Glutamatergic neuron (in vitro differentiated cells): ENCODE measurements at places on chromosomes 16 and 17. TPM values are rescaled to one million over a fixed set of nuclear protein-coding genes. Genes with fewer than 3 reads are reported as not detected.

GRCh38 chr17:67500261-67500660, 123.2 kb downstream of the PITPNC1 start:
- H3K4me3 ChIP-seq, result no peak overlapping the region
- no peak for DNase-seq
- no peak overlapping the region for H3K27ac ChIP-seq
- H3K27me3 ChIP-seq, result peaks cover 2% of the 10 kb centered on the region
- no peaks in the 10 kb centered on the region for H3K4me1 ChIP-seq

DNA sequence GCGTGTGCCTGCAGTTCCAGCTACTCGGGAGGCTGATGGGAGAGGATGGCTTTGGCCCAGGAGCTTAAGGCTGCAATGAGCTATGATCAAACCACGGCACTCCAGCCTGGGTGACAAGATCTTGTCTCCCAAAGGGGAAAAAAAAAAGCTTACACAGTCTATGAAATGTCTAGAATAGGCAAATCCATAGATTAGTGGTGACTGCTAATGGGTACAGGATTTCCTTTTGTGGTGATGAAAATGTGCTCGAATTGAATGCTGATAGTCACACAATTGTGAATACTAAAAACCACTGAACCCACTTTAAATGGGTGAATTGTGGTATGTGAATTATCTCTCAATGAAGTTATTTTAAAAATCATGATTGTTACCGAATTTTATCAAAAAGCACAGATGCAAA, 14.9 kb downstream of the USP7 start:
- peaks cover 11% of the 10 kb centered on the region for H3K27me3 ChIP-seq
- no peaks in the 10 kb centered on the region for H3K36me3 ChIP-seq
- peaks cover 65% of the 10 kb centered on the region for H3K4me1 ChIP-seq
- peak overlapping the region; percentile 59 for H3K4me3 ChIP-seq

- no peaks in the 10 kb centered on the region for H3K27me3 ChIP-seq
- H3K4me1 ChIP-seq, result peaks cover 11% of the 10 kb centered on the region
Measured at GRCh38 chr16:15041271-15042004, 14.4 kb downstream of the NTAN1 start.

GRCh38 chr17:39001703-39002637, 34.8 kb upstream of the FBXO47 start:
- H3K36me3 ChIP-seq, result peaks cover 6% of the 10 kb centered on the region
- no peak for DNase-seq
- H3K27me3 ChIP-seq, result peaks cover 1% of the 10 kb centered on the region
- H3K27ac ChIP-seq, result no peak overlapping the region
- H3K4me3 ChIP-seq, result no peak overlapping the region
- H3K4me1 ChIP-seq, result no peaks in the 10 kb centered on the region

- H3K27me3 ChIP-seq, result peaks cover 6% of the 10 kb centered on the region
- no peak overlapping the region for H3K27ac ChIP-seq
- no peak overlapping the region for H3K4me3 ChIP-seq
Measured at GRCh38 chr16:263182-263774, 12.5 kb downstream of the RGS11 start.

DNA sequence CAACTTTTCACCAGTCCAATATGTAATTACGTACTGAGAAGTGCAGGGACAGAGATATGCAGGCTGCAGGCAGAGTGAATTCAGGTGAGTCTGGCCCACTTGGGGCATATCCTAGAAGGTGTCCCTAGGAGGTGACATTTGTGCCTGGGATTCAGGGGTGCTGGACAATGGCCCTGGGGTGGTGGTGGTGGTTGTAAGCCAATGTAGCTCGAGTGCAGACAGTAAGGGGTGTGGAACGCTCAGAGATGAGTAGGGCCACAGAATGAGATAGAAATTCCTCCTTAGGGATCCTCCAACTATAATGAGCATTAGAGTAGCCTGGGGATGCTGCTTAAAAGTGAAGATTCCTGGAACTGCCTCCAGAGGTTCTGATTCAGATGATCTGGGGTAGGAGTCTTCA, 221.7 kb upstream of the MPHOSPH6 start:
- no peak overlapping the region for H3K27ac ChIP-seq
- H3K36me3 ChIP-seq, result no peaks in the 10 kb centered on the region
- H3K4me3 ChIP-seq, result no peak overlapping the region

GRCh38 chr16:6081320-6081976, 983.9 kb upstream of the EEF2KMT start:
- H3K27ac ChIP-seq, result no peak overlapping the region
- no peaks in the 10 kb centered on the region for H3K27me3 ChIP-seq
- H3K4me1 ChIP-seq, result no peaks in the 10 kb centered on the region
- H3K4me3 ChIP-seq, result no peak overlapping the region
- H3K36me3 ChIP-seq, result no peaks in the 10 kb centered on the region

DNA sequence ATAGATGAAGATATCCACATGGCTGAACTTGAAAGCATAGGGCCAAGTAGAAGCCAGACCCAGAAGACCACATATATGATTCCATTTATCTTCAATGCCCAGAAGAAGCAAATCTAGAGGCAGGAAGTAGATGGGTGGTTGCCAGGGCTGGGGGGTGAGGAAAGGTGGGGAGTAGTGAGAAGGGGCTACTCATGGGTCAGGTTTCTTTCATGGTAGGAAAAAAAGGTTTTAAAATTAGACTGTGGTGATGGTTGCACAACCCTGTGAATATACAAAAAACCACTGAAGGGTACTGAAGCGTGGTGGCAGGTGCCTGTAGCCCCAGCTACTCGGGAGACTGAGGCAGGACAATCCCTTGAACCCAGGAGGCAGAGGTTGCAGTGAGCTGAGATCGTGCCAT, 5.4 kb downstream of the CD2BP2 start:
- DNase-seq, result no peak
- no peak overlapping the region for H3K4me3 ChIP-seq
- peaks cover 6% of the 10 kb centered on the region for H3K4me1 ChIP-seq

GRCh38 chr17:4999430-5000093, 1.8 kb downstream of the KIF1C start:
- peaks cover 14% of the 10 kb centered on the region for H3K27me3 ChIP-seq
- peaks cover 9% of the 10 kb centered on the region for H3K36me3 ChIP-seq
- peak overlapping the region; percentile 79 for H3K4me3 ChIP-seq
- peaks cover 4% of the 10 kb centered on the region for H3K4me1 ChIP-seq
- H3K27ac ChIP-seq, result peak overlapping the region; percentile 62

DNA sequence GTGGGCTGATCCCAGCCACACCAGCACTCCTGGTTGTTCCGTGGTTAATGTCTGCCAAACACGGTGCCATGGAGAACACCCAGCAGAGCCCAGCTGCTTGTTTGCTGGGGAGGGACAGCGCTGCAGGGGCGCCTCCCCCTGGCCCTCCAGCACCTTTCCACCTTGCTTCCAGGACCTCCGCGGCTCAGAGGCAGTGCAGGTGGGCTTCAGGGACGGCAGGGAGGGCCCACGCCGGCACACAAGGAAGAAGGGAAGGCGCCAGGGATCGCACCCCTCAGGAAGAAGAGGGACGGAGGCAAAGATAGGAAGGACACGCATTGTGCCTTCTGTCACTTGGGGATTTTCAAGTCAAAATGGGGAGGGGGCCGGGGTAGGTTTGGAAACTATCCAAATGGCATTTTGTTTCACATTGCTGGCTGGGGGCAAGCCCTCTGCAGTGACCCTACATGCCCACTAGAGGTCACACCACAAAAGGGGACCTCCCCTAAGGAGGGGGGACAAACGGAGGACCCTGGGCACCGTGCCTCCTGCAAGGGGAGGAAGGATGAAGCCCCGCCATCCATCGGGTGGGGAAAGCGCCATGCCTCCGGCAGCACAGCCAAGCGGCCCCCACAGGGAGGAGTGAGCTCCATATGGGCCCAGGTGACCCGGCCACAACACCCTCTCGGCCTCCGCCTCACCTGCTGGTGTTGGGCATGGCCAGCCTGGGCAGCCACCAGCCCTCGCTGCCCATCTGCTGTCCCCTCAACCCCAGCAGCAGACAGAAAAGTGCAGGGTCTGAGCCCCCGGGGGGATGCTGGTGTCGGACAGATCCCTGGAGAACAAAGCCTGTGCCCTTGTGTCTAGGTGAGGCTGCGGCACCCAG, 7.5 kb upstream of the C16orf95 start:
- DNase-seq, result peak; percentile 75
- H3K27me3 ChIP-seq, result peaks cover 9% of the 10 kb centered on the region
- H3K4me3 ChIP-seq, result peak overlapping the region; percentile 42
- peak overlapping the region; percentile 48 for H3K27ac ChIP-seq

DNA sequence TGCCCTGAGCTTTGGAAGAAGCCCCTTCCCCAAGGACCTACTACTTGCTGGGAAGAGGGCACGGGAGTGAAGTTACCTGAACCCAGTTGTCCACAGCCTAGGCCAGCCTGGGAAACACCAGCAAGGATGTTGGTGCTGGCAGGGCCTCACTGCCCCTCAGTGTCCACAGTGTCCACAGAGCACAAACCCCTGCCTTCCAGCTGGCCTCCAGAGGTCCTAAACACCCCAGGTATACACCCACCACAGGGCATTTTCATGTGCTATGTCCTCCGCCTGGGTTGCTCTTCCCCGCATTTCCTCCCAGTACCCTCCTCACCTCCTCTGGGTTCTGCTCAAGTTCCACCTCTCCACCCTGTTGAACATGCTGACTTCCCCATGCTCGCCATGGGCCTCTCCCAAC, 4.2 kb upstream of the PEMT start:
- no peaks in the 10 kb centered on the region for H3K36me3 ChIP-seq
- H3K4me1 ChIP-seq, result peaks cover 2% of the 10 kb centered on the region
- H3K27me3 ChIP-seq, result peaks cover 3% of the 10 kb centered on the region
- H3K27ac ChIP-seq, result no peak overlapping the region

DNA sequence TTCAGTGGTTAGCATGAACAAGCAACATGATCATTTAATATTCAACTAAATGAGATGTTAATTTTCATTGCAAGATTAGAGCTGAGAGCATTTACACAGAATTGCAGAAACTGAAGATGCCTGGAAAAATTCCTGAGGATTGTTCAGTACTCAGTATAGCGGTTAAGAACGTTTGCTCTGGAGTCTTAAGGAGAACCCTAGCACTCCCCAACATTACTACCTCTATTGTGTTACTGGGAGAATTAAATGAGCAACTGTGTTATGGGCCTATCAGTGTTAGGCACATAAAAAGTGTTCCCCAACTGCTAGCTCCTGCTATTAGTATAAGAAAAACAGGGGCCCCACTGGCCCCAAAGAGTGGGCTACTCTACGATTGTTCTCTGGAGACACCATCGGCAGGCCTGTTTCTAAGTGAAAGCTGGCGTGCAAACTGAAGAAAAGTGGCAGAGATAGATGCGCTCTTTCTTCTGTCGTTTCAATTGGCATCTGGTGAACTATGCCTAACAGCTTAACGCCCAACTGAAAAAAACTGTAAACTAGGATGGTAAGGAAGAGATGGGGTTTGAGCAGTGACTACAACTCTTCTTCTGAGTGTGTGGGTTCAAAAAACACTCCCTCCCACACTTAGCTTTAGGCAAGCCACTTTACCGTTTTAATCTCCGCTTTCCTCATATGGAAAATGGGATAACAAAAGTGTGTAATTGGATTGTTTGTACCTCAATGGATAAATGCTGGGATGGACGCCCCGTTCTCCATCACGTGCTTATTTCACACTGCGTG, 1.3 kb downstream of the CDR2 start:
- H3K27me3 ChIP-seq, result peaks cover 3% of the 10 kb centered on the region
- no peaks in the 10 kb centered on the region for H3K4me1 ChIP-seq
- H3K36me3 ChIP-seq, result no peaks in the 10 kb centered on the region
- peak overlapping the region; percentile 90 for H3K4me3 ChIP-seq
- DNase-seq, result no peak
- no peak overlapping the region for H3K27ac ChIP-seq

GRCh38 chr16:13315642-13316427, 414.4 kb downstream of the SHISA9 start:
- no peaks in the 10 kb centered on the region for H3K36me3 ChIP-seq
- no peaks in the 10 kb centered on the region for H3K4me1 ChIP-seq
- peaks cover 2% of the 10 kb centered on the region for H3K27me3 ChIP-seq
- DNase-seq, result no peak

GRCh38 chr17:37849617-37849972, 74.6 kb upstream of the TBC1D3K start:
- H3K27ac ChIP-seq, result no peak overlapping the region
- no peak overlapping the region for H3K4me3 ChIP-seq
- H3K36me3 ChIP-seq, result no peaks in the 10 kb centered on the region
- DNase-seq, result no peak

DNA sequence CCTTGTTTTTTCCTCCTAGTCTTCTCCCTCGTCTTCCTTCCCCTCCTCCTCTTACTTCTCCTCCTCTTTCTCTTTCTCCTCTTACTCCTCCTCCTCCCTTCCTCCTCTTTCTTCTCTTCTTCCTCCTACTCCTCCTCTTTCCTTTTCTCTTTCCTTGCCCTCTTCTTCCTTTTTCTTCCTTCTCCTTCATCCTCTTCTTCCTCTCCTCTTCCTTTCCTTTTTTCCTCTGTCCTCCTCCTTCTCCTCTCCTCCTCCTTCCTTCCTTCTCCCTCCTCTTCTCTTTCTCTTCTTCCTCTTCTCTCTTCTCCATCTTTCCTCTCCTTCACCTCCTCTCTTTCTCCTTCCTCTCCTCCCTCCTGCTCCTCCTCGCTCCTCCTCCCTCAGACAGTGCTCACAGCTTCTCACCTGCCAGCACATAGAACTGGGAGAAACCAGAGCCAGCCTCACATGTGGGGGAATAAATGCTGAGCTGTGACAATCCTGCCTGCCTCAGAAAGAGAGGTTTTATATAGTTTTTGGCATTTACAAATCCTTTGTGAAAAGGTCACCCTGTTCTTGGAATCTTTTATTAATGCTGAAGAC, 84.3 kb upstream of the NLRP1 start:
- DNase-seq, result no peak
- H3K27me3 ChIP-seq, result peaks cover 15% of the 10 kb centered on the region
- H3K4me3 ChIP-seq, result no peak overlapping the region
- H3K36me3 ChIP-seq, result no peaks in the 10 kb centered on the region
- H3K27ac ChIP-seq, result no peak overlapping the region
- H3K4me1 ChIP-seq, result peaks cover 12% of the 10 kb centered on the region

DNA sequence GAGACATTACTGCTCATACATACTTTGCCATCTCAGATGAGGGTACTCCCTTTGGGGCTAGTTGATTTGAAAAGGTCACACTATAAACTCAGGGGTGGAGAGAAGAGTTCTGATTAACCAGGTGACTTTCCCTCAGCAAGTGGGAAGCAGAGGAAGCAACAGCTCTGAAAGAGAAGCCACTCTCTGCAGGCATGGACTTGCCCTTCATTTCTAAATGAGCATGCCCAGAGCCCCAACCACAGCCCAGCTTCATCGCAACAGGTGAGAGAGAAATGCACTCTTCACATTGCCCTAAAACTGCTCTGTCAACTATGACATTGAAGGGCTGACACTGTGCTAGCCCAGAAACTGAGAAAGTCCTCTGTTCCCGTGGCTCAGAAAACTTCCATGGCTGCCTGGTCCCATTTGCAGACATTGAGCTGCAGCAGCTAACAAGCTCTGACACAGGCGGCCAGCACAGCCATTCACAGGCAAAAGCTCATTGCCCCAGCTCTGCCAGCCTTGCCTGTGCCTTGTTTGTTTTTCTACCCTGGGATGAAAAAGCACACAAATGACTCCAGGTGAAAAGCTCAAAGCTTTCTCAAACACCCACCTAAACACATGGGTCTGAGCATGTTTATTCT, 419.8 kb upstream of the DYNLRB2 start:
- no peak for DNase-seq
- H3K36me3 ChIP-seq, result no peaks in the 10 kb centered on the region
- no peak overlapping the region for H3K27ac ChIP-seq
- H3K4me3 ChIP-seq, result no peak overlapping the region

Gene TNRC6A
- total RNA-seq, result 91.6 TPM

Gene PRSS27
- total RNA-seq, result 10.8 TPM

Gene CORO1A
- 75.2 TPM for total RNA-seq

Gene SGCA
- 1.3 TPM for total RNA-seq

Gene ENPP7
- not detected for total RNA-seq
